ENCODE measurements at places on chromosomes 13 and 19.
A peak's percentile ranks its signal among the peaks of the same experiment; 100 is the strongest.

DNA sequence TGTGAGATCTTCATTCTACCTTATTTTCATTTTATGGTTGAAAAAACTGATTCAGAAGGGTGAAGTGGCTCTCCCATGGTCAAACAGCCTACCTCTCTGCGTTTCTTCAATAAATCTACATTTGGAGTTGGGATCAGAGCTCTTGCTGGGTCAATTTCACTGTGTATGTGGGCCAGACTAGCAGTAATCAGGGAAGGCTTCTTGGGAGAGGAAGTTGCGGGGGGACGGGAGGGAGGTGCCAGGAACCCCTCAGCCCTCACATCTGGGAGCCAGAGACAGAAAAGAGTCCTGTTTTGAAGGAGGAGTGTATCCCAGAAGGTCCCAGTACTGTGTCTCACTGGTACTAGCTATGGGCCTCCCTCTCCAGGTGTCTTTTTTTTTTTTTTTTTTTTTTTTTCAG lies 934 bp downstream of the KXD1 start:
- no peak for DNase-seq
- H3K27me3 ChIP-seq: no peaks in the 10 kb centered on the region
- H3K27ac ChIP-seq: peak overlapping the region; percentile 90
- peak overlapping the region; percentile 85 for H3K4me3 ChIP-seq

- H3K4me3 ChIP-seq: no peak overlapping the region
- H3K4me1 ChIP-seq: no peaks in the 10 kb centered on the region
- H3K36me3 ChIP-seq: no peaks in the 10 kb centered on the region
- H3K27ac ChIP-seq: no peak overlapping the region
- H3K27me3 ChIP-seq: no peaks in the 10 kb centered on the region
Measured at GRCh38 chr19:50460161-50460765, 16.0 kb upstream of the EMC10 start.

DNA sequence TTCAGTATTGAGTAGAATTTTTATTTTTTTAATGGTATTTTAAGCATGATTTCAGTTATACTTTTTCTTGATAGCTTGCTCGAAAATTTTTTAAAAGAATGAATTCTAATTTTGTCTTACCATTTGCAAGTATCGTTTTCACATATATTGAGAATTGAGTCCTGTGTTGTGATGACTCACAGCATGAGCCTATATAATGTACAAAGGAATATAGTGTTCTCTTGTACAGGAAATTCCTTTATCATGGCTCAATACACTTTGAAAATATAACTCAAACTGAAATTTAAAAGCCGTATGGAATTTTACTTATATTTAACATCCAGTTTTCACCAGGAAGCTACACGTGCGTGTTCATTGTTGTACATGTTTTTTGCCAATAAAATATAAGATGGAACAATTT lies 161.1 kb upstream of the TMTC4 start:
- H3K27ac ChIP-seq: no peak overlapping the region
- H3K27me3 ChIP-seq: peaks cover 4% of the 10 kb centered on the region
- H3K36me3 ChIP-seq: no peaks in the 10 kb centered on the region
- DNase-seq: no peak

DNA sequence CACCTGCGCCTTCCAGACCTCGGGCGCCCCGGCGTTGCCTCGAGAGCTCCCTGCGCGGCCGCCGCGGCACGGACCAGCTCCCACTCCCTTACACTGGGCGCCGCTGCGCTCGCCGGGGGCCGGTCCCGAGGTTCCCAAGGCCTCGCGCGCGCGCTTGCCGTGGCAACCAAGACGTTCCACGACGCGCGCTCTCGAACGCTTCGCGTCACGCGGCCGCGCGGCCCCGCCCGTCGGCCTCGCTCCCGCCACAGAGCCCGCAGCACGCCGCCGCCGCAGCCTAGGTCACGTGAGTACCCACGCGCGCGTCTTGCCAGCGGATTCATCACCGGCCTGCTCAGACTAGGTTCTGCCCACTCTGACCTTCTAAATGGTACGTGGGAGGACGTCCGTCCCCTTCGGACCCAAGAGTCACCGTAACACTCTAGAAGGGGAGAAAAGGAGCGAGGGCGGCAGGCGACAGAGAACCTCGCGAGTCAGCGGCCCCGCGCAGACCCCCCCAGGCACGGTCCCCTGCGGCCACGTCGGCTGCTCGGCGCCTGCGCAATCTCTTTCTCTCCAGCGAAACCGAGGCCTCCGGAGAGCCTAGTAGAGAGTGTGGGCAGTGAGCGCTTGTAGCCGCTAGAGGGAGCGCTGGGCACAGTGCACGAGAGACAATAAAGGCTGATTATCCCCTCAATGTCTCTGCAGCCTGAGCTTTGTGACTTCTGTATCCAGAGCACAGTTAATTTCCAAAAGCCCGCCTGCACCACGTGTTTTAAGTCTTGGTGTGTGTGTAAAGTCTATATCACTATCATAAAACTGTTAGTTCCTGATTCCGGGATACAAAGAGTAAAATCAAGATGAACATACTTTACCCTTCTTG lies at the start of gene SPART:
Gene SPART, minus strand, starts transcription at position 173 of the 862 bp plus-strand sequence. CDS start 10,564 bp downstream, outside the sequence.
- peak within 1 kb of the TSS; percentile 96 for H3K27ac ChIP-seq
- no peaks in the 10 kb centered on the region for H3K27me3 ChIP-seq

GRCh38 chr13:46184277-46184699 lies 2.3 kb upstream of the LCP1 start:
- H3K36me3 ChIP-seq: no peaks in the 10 kb centered on the region
- H3K4me1 ChIP-seq: peaks cover 31% of the 10 kb centered on the region
- peak overlapping the region; percentile 11 for H3K4me3 ChIP-seq
- peak; percentile 60 for DNase-seq
- no peaks in the 10 kb centered on the region for H3K27me3 ChIP-seq

GRCh38 chr19:50897191-50897607 lies 14.0 kb downstream of the KLK4 start:
- no peak overlapping the region for H3K27ac ChIP-seq
- no peak overlapping the region for H3K4me3 ChIP-seq
- peaks cover 2% of the 10 kb centered on the region for H3K27me3 ChIP-seq
- H3K4me1 ChIP-seq: no peaks in the 10 kb centered on the region
- no peak for DNase-seq

- DNase-seq: no peak
- H3K4me1 ChIP-seq: peaks cover 16% of the 10 kb centered on the region
- H3K36me3 ChIP-seq: peaks cover 2% of the 10 kb centered on the region
- no peaks in the 10 kb centered on the region for H3K27me3 ChIP-seq
Measured at GRCh38 chr19:34226036-34226435, 28.3 kb upstream of the GARRE1 start.

DNA sequence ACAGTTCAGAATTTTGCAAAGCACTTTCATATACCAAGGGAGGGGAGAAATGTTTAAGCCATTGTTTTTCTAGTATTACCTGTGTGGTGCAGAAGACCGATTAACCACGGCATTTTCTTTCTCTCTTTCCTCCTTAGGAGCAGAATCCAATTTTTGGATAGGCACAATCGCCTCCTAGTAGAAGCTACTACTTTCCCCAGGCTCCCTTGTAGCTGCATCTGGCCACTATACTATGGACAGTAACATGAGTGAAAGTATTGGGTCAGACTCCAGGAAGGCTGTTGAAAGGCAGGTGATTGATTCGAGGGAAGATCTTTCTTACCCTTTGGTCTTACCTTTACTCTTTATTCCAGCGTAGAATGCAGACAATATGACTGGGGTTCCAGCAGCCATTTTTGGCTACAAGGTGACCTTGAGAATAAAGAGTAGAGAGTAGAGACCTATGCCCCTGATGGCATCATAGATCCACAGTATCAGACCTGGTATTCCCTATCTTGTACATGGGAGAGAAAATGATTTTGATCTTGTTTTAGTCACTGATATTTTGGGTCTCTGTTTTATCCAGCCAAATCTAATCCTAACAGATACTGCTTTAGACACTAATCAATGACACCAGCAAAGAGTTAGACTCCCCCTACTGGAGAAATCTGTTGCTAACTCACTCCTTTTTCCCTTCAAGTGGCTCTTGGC lies 77.0 kb downstream of the LRRC63 start:
- H3K4me1 ChIP-seq: peaks cover 1% of the 10 kb centered on the region
- no peak overlapping the region for H3K27ac ChIP-seq
- H3K36me3 ChIP-seq: no peaks in the 10 kb centered on the region
- H3K4me3 ChIP-seq: no peak overlapping the region
- H3K27me3 ChIP-seq: no peaks in the 10 kb centered on the region
- peak; percentile 3 for DNase-seq
